ENCODE measurements at places on chromosomes 11 and 22.

DNA sequence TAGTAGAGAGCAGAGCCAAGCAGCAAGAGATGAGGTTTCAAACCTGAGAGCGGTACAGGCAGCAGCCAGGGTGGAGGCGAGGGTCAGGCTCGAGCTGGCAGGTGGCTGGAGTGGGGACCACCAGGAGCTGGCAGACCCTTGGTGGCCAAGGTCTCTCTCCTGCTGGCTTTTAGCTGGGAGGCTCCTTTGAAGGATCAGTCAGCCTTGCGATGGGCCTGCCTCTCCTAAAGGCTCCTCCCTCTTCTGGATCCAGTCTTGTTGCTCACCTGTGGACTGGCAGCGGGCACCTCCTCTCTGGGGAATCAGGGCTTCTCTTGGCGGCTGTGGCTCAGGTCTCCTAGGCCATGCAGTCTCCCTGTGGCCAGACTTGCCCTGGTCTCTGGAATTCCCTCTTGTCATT lies 24.8 kb downstream of the TPST2 start:
- DNase-seq, result no peak

DNA sequence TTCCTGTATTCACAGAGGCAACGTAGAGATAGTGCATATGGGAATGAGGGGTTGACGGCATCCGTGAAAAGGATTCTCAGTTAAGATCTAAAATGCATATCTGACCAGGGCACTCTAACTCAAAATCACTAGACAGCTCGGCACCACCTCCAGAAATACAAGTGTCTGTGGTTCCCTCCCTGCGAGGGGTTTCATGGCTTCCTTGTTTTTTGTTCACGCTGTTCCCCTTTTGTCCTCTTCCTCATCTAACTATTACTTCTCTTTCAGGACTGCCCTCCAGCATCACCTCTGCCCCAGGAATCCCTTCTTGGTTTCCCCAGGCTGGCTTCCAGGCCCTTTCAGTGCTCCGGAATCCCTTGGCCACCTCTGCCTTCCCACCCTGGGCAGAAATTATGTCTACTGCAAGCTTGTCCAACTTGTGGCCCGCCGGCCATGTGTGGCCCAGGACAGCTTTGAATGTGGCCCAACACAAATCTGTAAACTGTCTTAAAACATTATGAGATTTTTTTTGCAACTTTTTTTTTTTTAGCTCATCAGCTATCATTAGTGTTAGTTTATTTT lies 159.9 kb downstream of the FBXO7 start:
- no peak for DNase-seq

DNA sequence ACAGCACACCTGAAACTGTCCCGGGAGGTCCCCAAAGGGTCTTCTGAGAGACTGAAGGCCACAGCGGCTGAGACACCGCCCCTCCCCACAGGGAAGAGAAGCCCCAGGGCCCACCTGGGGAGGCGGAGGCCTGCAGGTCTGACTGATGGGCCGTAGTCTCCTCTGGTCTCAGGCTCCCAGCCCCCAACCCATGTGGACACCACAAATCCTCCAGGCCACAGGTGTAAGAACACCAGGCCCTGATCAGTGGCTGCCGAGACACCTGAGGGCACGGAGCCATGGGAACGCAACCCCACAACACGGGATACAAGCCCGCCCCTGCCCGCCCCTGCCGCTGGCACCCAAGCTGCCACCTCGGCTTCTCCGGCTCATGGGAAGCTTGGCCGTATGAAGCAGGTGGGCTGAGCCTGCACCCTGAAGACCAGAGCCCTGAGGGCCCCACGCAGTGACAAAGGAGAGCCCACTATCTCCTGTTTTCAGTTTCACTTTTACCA lies 46.3 kb downstream of the BRD1 start:
- no peak for DNase-seq

DNA sequence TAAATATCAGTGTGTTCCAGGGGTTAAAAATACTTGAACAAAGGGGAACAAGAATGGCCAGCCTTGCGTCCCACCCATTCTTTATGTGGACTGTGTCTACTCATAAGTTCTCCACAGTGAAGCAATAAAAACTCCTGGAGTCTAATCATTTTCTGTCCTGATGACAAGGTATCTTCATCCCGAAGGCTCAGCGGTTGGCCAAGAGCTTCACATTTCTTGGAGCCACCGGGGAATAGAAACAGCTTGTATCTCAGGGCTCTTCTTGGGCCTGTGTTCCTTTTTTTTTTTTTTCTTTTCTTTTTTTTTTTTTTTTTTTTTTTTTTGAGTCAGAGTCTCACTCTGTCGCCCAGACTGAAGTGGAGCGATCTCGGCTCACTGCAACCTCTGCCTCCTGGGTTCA lies 36.8 kb upstream of the ADORA2A start:
- DNase-seq, result no peak

DNA sequence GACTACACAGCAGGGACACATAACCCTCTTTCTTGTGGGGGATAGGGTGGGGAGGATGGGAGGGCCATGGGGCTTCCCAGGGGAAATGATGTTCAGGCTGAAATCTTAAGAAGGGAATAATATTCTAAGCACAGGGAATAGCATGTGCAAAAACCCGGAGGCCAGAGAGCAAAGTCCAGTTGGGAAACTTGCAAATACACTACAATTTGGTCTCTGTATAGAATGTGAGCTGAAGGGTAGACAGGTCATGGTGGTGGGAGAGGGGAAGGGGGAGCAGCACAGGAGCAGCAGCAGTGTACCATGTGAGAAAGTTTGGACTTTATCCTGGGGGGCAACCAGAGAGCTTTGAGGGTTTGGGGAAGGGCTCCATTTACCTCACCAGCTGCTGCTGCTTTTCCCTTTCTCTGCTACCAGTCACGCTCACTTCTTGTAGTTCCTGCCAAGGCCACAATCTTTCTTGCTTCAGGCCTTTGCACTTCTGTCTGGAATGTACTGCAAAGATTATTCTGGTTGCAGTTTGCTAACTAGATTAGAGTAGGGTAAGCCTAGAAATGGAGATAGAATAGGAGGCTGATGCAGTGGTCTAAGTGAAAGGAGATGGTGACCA lies 43.0 kb downstream of the KREMEN1 start:
- no peak for DNase-seq

All from iPS-NIHi11 (cell line).